Erythroblast (primary cell): ENCODE measurements at places on chromosomes 13 and 19.

- DNase-seq: no peak
Observed at GRCh38 chr13:82627183-82627582, 1255.1 kb downstream of the SLITRK1 start.

GRCh38 chr19:35585848-35586247, at the start of gene PMIS2:
Gene PMIS2 (plus strand): TSS chr19:35586173. CDS start chr19:35586260, 87 bp downstream.
- DNase-seq: peak; percentile 25

DNA sequence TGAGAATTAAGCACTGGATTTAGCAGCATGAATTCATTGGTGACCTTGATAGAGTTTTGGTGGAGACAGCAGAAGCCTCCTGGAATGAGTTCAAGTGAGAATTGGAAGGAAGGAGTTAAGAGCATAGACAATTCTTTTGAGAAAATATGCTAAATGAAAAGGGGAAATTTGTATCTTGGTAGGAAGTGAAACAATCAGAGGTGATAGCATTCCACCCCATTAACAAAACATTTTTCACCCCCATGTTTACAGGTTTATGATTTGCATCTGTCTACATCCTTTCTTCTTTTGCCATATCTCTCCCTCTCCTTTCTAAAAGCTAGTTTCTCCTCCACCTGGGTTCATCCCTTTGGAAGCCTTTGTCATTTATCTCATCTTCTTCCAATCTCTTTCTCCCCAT, 27.5 kb downstream of the LNX2 start:
- DNase-seq: no peak

GRCh38 chr19:3250675-3251074, 26.2 kb downstream of the CELF5 start:
- peak; percentile 47 for DNase-seq

GRCh38 chr19:50309396-50310125, 19.6 kb downstream of the KCNC3 start:
- DNase-seq: no peak

DNA sequence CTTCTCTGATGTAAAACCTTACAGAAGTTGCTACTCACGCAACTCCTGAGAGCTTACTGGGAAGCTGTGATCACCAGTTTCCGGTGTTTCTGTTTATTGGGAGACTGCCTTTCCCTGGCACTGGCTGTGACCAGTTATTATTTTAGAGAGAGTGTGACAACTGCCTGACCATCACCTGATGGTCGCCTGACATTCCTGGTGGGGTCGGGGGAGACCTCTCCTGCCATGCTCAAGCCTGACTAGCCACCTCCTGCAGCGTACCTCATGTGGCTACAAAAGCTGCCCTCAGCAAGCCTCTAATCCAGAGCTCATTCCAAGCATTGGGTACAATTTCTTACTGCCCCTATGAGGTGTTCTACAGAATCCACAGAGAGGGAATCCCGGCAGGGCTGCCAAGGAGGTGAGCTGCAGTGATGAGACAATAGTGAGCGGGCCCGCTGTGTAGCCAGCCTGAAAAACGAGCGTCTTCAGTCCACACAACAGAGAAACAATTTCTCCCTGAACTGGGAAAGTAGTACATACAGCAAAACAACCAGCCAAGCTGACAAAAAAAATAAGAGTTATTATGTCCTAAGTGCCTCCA, 28.7 kb downstream of the GJA3 start:
- no peak for DNase-seq

GRCh38 chr19:31594701-31595100, 245.5 kb upstream of the TSHZ3 start:
- no peak for DNase-seq

GRCh38 chr13:113762538-113762937, 3.5 kb downstream of the TMEM255B start:
- DNase-seq: no peak

DNA sequence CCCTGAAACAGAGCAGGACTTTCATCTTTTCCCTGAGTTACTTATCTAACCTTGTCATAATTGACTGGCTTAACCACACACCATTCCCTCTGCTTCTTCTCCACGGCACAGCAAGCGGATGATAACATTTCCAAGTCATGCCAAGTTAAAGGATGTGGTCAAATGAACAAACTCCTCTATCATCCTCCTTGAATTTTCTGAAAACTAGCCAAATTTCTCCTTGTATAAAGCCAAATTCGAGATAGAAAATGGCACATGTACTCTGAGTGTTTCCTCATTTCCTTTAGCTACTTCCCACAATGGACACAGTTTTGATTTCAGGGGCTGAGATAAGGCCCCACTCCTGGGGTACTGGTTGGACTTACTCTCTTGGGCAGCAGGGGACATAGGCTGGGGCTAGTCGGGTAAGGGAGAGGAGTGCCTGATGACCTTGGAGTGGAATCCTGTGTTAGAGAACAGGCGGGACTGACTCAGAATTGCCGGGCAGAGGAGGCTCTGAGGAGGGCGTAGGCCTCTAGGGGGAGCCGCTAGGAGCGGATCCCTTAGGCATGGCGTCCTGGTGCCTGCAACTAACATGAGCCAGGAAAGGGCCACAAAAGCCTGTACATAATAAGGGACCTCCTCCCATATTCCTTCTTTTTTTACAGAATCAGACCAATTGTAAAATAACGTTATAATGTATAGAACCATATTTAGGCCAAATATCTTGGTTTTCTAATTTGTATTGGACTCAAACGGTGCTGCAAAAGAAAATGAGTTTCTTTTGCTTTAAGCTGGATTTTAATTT, 20.3 kb upstream of the TMTC4 start:
- DNase-seq: peak; percentile 8

DNA sequence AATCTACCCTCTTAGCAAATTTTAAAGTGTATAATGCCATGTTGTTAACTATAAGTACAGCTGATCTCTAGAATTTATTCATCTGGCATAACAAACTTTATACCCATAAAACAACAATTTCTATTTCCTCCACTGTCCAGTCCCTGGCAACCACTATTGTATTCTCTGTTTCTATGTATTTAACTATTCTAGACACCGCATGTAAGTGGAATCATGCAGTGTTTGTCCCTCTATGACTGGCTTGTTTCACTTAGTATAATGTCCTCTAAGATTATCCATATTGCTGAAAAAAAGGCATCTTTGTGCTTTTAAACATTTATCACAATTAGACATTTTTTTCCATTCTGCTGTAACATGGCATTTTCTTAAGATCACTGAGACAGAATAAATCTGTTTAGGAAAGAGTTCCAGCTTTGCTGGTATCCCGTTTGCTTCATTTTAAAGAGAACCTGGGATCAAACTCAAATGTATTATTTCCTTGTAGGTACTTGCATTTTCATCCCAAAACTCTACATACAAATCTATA, 1191.0 kb downstream of the SLITRK5 start:
- no peak for DNase-seq

DNA sequence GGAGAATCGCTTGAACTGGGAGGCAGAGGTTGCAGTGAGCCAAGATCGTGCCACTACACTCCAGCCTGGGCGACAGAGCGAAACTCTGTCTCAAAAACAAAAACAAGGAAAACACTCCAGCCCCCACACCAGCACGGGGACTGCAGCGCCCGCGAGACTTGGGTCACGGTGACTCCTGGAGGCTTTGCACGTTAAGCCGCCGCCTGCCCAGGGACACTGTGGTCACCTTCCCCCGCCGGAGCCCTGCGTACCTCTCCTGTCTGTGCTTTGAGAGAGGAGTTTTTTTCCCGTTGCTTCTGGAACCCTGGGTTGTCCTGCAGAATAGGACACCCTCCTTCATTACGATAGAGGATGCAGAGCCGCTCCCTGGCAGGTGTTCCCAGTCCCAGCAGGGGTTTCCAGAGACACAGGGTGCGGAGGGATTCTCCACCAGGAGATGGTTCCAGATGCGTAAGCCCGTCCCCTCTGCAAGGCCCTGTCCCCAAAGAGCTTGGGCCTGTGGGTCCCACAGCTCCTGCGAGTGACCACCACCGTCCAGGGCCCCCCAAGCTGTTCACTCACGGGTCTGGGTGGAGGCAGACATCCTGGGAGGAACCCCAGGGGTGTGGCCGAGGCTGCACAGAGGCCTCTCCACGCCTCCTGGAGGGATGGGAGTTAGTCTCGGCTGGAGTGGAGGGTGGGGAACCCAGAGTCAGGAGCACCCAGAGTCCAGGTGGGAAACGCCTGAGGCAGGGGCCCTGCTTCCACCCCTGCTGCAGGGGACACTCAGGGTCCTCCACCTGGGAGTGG, 42.8 kb upstream of the NDUFS7 start:
- no peak for DNase-seq

GRCh38 chr13:32887617-32888016, 128.6 kb upstream of the KL start:
- DNase-seq: no peak

DNA sequence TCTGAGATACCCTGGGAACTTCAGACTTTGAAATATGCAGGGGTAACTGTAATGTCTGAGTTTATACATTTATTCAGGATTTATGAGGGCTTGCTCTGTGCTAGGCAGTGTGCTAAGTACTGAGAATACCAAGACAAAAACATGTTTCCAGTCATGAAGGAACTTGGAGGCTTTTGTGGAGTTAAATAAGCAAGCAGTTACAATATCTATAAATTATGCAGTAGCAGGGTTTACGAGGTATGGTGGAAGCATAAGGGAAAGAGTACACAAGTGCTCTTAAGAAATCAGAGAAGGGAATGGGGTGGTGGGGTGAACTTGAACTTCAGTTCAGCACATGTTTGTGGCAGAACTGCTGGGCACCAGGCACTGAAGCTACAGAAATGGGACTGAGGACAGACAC, 28.0 kb downstream of the MAB21L1 start:
- no peak for DNase-seq

- DNase-seq: no peak
Observed at GRCh38 chr19:39471756-39472536, 8.7 kb upstream of the TIMM50 start.

- no peak for DNase-seq
Observed at GRCh38 chr13:50200988-50201387, 185.7 kb downstream of the KCNRG start.

DNA sequence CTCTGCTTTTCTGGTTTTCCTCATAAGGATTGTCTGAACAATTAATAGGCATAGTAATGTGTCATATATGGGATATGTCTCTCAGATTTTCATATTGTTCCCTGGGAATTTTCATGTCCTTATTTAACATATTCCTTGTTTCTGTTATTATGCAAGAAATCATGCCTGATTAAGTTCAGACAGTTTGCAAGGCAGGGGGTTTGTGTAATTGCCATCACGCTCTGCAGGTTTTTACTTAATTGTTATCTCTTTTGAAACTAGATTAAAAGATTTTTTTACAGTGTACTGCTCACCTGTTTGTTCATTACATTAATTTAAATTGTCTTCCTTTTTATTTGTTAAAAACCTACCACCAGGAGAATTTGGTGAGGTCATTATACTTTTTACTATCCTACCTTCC, 1253.2 kb upstream of the PRR20A start:
- no peak for DNase-seq

GRCh38 chr19:3031607-3031867, 2.5 kb upstream of the TLE2 start:
- no peak for DNase-seq

- no peak for DNase-seq
Observed at GRCh38 chr13:50340146-50340545, 324.9 kb downstream of the KCNRG start.

DNA sequence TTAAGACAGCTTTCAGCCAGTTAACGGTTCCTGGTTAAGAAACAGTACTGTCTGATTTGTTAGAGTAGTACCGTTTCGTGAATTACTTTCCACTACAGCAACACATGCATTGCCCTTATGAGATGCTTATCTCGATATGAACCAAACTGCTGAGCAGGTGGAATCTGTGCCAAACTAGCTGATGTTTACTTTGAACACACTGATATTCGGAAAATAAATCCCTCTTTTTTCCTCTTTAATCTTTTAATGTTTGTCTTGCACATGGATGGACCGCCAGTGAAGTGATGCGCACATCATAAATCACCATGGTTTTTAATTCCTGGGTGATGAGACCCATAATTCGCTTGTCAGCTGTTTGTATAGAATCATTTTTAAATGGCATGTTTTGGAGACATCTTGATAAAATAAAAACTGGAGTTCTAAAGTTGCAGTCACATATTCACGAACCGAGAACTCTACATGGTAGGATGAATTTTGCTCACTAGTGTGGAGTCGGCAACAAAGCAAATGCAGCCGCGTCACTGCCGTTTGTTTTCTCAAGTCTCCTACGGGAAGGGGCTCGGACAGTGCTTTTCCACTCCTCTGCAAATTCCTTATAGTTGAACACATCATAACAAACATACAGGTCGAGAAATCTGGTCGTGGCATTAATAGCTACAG, 1.1 kb downstream of the GJA3 start:
- no peak for DNase-seq

DNA sequence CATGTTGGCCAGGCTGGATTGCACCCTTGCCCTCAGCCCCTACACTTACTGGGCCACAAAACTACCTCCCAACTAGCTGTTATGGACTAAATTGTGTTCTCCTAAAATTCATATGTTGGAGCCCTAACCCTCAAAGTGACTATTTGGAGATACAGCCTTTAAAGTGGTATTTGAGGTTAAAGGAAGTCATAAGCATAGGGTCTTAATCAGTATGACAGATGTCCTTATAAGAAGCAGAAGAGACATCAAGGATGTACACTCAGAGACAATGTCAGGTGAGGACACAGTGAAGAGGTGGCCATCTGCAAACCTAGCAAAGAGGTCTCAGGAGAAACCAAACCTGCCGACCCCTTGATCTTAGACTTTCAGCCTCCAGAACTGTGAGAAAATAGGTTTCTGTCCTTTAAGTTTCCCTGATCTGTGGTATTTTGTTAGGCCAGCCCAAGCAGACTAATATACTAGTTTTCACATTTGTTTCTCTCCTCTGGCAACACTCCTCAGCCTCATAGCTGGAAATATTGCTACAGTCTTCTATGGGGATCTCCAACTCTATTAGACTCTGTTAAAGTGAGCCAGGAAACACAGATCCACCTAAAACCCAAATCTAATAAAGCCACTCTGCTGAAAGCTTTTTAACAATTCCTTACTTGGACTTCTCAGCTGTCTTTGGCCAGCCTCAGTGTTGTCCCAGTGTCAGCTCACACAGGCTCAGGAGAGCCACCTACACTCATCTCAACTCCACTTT, 256.5 kb downstream of the TBC1D4 start:
- DNase-seq: no peak

- DNase-seq: peak; percentile 98
Observed at GRCh38 chr19:41310033-41310831, at the start of gene CCDC97. Gene CCDC97 (plus strand): TSS chr19:41310172. CDS start chr19:41310311, 139 bp downstream.

DNA sequence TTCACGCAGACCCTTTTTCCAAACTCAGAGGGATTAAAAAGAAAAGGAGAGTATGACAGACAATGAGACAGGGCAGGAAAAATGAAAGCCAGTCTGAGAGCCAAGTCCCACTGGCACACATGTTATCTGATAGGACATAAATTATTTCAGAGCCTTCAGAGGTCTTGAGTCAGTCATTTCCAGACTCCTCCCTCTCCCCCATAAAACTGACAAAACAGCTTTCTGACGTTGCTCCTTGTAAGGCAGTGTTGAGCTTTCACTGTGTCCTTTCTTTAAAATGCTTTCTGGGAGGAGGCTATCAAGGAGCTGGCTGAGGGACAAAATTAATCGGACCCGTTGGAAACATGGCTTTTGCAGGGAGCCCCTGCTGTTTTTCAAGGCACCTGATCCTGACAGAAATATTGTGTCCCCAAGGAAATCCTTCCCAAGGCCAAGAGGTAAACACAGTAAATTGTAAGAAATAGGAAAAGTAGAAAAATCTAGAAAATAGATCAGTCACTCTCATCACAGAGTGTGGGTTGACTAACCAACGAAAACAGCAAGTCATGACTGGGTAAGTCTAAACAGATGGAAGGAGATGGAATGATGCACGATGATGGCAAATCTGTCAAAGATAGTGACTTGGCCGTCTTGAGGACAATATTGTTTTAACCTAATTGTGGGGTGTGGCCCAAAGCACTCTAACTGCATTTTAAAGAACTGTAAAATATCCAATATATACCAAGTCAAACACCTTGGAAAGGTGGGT, 89.7 kb downstream of the DCT start:
- peak; percentile 75 for DNase-seq
